ENCODE measurements at places on chromosomes 4 and X.

DNA sequence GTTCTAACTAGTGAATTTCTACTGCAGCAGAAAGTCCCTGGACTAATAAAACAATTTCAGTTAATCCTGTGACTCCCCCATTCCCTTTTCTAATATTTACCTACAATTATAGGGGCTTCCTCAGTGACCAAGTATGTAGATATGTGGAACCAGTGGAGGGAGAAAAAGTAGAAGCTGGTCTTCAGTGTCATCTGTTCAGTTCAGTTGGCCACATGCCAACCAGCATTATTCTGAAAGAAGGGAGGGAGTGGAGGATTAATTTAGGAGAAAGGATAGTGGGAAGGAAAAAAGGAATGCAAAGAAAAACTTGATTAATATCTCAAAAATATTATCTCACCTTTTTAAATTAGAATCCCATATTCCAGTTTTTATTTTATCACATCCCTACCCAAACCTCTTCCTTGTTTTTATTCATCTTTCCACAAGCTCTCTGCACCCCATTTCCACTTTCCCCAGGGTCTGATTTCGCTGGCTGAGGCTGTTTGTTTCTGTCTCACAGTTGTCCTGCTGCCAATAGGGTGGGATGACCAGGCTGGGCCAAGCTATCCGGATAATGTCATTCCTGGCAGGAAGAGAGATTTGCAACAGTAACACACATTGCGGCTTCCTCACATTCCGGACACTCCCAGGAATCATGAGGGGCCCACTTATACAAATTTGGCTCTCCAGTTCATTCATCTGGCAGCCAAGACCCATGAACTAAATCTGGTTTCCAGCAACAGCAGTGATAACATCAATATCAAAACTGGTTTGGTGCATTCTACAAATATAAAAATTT is 24.6 kb upstream of the ANTXR2 start:
- no peak for DNase-seq

- DNase-seq, result no peak
Measured at GRCh38 chrX:131626681-131627296, 82.9 kb downstream of the OR13H1 start.

DNA sequence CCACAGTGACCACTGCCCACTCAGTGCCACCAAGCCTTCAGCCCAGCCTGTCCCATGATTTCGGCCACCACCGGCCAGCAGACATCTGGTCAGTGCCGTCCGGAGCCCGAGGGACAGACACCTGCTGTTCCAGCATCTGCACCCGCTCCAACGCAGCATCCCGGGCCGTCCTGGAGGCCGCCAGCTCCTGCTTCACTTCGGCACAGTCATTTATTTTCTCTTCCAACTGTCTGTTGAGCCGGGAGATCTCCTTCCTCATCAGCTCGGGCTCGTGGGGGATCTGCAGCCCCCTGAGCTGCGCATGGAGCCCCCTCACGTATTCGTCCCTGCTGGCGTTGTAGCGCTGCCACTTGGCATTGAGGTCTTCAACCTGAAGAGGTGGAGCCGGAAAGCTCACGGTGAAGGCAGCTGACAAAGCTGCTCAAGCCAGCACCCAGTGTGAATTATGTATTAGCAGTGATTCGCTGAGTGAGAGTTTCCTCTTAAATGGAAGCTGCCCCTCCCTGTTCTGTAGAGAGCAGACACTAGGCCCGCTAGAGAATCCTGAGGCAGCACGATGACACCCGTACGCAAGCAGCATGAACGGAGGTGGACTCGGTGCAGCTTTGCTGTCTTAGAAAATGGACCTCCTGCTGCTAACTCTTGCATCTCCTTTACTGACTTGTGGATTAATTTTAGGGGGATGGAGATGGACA is 11.4 kb downstream of the TNIP2 start:
- no peak for DNase-seq

GRCh38 chrX:54180403-54180802 is 2.7 kb downstream of the FAM120C start:
- DNase-seq, result no peak

- DNase-seq, result no peak
Measured at GRCh38 chrX:94600077-94600476, 926.1 kb downstream of the FAM133A start.

- no peak for DNase-seq
Measured at GRCh38 chrX:12970691-12971202, 4.2 kb upstream of the TMSB4X start.

DNA sequence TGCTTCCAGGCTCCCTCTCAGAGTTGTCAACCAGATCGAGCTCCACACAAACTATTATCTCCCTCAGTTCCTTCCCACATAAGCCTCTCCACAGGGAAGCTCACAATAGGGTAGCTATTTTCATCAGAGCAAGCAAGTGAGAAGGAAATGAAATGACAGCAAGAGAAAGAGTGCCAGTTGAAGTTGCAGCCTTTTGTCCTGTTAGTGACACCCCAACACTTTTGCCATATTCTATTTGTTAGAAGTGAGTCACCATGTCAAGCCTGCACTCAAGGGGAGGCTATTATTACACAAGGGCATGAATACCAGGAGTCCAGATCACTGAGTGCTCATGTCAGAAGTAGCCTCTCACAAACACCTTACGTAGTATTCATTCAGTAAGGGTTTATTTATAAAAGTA is 266.3 kb upstream of the NOCT start:
- no peak for DNase-seq

DNA sequence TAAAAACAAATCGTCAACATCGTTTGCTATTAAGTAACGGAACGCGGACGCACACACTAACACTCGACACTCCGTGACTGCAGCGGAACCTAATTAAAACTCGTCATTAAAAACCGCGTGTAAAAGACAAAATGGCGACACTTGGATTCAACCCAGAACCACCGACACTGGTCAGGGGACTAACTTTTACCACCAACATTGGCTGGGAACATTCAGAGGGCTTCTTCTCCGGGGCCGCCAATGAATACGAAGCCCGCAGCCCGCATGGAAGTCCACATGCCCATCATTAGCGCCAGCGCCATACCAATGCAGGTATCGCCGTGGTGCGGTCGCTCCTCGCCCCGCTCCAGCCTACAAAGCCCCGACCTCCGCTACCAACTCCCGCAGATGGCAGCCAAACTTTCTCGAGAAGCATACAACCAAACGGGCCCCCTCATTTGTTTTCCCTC is 498 bp downstream of the RBMX start:
- no peak for DNase-seq

GRCh38 chr4:128286474-128287058 is 1.0 kb downstream of the PGRMC2 start:
- DNase-seq, result no peak

DNA sequence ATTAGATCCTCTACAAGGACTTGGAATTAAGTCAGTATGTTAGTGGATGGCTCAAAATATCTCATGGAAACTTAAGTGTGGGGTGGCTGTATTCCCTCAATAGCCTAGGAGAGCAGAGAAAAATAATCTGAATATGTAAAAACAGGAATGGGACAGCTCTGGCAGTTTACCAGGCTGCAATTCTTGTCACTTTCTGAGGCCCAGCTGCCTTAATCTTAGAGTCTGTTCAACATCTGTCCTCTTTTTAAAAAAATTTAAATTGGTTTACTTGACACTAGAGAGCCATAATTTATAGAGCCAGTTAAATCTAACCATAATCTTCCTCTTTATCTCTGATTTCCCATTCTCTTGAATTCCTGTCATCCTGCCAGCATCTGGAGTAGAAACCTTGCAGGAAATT is 109.2 kb upstream of the CXCL13 start:
- DNase-seq, result no peak

GRCh38 chrX:38697461-38697860 is 103.8 kb upstream of the MID1IP1 start:
- no peak for DNase-seq

DNA sequence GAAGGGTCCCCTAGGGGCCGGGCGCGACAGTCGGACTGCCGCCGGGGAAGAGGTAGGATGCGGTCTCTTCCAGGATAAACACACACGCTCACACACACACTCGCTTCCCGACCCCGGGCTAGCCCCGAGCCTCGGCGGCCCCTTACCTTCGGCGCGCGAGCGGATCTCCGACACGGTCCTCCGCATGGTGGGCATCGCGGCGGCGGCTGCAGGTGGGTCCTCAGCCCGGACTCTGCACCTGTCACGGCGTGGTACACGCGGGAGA is 294 bp downstream of the ATP8A1 start:
- no peak for DNase-seq

- no peak for DNase-seq
Measured at GRCh38 chr4:8777320-8778196, 94.1 kb downstream of the HMX1 start.

DNA sequence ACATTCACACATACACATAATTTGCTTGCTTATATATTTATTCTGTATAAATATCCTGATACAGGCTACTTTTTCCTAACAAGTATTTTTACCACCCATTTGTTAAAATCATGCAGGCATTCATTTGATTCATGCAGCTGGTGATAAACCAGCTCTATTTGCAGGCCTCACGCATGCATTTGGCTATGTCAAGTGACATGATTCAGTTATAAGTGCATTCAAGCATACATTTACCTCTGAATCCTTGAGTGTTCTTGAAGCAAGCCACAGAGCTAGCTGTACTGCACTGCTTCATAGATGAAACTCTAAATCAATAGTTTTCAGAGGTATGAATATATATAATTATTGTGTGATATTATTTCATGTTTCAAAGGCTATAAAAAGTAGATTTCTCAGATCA is 544.0 kb upstream of the AGA start:
- no peak for DNase-seq

DNA sequence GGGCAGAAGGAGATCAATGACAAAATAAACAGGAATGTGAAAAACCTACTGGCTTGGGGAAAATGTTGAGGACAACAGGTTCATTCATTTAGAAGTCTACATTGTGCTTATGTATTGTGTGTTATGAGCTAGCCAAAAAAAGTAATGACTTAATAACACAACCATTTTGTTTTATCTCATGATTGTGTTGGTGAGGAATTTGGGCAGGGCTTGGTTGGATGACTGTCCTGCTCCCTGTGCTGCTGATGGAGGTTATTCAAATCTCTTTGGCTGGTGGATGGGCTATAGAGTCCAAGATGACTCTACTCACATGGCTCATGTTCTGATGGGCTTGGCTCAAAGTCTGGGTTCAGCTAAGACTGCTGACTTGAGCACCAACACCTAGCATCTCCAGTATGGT is 116.3 kb downstream of the HS3ST1 start:
- DNase-seq, result no peak

DNA sequence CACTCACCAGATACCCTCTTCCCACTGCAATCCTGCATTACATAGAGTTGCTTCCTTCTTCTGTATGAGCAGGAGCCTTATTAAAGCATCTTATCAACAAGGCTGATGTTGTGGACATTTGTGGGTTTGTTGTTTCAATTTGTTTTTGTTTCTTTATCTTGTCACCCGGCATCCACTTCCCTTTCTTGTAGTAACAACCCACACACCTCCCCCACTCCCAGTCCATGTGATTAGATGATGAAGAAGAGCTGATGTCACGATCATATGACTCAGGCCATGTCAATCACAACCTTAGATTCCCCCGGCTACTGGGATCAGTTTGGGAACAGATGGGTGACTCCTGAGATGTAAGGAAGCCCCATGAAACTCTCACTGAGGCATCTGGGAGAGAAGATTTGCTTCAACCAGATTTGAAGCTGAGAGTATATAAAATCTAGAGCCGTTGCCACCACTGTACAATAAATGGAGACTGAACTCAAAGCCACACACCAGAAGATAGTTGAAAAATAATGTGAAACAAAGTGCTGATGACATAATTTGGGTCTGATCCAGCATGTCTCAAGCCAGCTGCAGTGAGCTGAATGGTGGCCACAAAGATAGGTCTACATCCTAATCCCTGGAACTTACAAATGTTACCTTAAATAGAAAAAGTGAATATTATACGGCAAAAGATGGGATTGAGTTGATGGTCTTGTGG is 34.1 kb upstream of the SRD5A3 start:
- no peak for DNase-seq

DNA sequence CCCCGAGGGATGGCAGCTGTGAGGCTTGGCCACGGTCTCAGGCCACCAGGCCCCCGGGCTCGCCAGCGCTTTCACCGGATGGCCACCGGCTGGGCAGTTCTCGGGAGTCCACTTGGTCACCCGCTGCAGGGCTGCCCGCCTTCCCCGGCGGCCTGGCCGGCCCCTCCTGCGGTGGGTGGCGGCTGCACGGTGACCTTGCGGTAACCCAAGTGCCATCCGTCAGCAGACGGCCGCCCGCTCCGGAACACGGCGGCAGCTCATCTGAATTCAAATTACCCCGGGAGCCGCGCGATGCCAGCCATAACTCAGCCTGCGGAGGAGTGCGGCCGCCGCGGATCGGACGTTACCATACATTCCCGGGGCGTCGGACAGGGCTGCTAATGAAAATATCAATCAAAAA is 60.7 kb downstream of the FAM53A start:
- no peak for DNase-seq

DNA sequence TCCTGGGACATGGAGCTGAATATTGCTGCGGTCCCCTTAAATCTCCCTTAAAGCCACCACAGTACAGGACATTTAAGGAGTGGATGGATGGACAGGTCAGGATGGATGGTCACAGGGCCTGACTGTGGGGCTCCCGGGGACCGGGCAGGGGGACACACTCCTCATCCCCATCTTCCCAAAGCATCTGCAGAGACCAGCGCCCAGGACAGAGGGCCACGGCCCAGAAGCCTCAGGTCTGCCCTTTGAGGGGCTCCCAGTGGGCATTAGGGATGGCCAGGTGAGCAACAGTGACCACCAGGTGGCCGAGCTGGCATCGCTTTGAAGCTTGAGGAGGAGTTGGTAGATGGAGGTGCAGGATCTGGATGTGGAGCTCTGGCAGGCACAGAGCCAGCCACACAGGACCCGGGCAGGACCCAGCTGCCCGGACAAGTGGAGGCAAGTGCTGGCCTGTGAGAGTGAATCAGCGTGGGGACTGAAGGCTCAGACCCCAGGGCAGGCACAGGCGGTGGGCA is 51.4 kb downstream of the ABLIM2 start:
- no peak for DNase-seq

DNA sequence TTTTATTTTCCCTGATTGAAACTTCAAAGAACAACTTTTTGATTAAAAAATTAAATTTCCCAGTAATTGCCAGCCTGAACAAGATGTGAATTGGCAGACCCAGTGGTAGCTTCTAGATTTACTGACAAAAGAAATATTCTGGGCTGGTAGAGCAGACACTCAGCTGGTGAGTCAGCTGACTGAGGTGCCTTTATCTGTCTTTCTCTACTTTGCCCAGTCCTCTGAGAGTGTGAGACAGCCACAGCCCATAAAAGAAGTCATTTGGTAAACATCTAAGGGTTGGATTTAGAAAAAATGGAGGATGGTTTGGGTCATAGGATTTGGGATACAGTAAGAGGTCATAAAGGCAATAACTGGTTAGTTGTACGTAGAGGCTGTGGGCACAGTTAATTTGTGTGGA is 54.5 kb downstream of the CCSER1 start:
- DNase-seq, result no peak

- DNase-seq, result no peak
Measured at GRCh38 chr4:108926061-108926460, 163.2 kb upstream of the ETNPPL start.

DNA sequence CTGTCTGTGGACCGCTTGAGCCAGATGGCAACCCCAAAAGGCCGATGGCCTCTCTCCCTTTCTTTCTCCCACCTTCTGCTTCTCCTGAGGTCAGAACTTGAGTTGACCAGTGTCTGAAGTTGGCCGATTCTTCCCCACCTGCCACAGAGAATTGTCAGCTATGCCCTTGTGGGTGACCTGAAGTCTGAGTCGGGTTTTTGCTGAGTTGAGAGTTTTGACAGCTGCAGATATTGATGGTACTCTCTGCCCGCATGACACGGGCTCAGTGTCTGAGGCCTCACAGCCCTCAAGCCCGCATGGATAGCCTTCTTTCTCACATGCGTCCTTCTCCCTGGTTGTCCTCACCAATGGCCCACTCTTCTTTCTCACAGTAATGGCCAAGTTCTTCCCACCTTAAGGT is 111.0 kb downstream of the EFNB1 start:
- DNase-seq, result no peak
